Urothelium cell line (cell line): ENCODE measurements at places on chromosomes 7 and 10.

GRCh38 chr7:131042269-131043160 lies 285.2 kb upstream of the MKLN1 start:
- DNase-seq, result no peak

- DNase-seq, result no peak
These were observed 19.1 kb downstream of the CNOT4 start for GRCh38 chr7:135490783-135491182.

DNA sequence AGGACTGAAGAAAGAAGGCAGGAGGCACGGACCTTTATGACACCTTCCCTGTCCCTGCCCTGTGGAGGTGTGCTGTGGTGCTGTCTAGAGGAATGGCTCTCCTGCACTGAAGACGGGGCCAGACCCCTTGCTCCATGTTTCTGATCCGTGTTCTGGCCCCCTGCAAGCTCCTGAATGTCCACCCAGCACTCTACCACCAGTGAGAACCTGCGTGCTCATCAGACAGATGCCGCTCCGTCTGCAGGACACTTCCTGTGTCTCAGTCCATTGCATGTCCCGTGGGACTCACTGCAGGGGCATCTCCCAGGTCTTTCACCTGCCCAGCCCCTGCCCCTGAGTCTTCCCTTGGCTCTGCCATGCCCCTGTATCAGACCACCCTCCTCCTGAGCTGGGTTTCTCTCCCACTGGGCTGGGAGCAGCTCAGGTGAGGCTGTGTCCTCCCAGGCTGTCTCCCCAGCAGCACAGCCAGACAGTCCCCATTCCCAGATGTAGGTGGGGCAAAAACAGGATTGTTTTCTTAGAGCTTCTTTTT lies 278.3 kb upstream of the ZNF32 start:
- DNase-seq, result no peak

- DNase-seq, result no peak
These were observed 292.0 kb upstream of the ZMIZ1 start for GRCh38 chr10:78776756-78777155.

DNA sequence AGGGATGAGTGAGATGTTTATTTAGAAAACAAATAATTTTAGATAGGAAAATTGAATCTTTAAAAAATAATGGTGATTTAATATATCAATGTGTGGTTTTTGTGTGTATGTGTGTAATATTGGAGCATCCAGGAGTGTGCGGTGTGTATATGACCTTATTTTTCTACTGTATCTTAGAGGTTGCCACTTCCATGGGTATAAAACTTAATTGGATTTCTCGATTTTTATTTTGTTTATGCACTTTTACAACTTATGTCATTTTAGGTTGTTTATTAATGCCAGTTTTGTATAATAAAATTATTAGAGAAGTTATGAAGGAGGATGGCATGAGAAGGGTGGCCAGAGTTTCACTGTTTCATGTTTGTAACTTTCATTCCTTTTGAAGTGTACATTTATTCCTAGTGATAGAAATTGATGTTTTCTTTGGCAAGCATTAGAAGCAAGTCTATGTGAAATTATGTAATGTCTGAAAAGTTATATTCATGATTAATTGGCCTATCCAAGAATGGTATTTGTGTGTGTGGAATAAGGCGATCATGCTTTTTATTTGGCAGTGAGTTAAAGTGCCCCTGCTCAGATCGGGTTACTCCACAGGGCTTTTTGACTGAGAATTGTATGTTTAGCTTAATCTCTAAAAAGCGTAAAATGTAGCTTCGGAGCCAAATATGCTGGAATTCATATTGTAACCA lies 110.3 kb downstream of the KAT6B start:
- DNase-seq, result no peak
